Retinal pigment epithelial cell (primary cell): ENCODE measurements at places on chromosomes 13 and 19.

- DNase-seq = no peak
These were observed 150.5 kb upstream of the MIR17HG start for GRCh38 chr13:91196958-91197357.

DNA sequence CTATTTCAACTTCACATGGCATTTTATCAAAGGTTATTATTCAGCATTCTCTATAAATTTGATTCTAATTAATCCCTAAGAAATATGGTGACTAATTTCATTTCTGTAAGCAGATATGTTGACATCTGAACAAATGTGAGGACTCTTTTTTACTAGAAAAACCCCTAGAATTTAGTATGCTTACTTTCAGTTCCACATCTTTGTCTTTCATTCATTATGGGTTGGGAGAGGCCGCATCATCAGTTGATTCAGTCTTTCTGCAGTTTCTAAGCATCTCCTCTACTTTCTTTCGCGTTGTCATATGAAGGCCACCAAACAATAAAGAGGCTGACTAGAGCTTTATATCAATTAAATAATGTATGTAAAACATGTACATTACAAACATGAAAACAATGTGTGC lies 55.4 kb upstream of the MTIF3 start:
- DNase-seq = no peak

DNA sequence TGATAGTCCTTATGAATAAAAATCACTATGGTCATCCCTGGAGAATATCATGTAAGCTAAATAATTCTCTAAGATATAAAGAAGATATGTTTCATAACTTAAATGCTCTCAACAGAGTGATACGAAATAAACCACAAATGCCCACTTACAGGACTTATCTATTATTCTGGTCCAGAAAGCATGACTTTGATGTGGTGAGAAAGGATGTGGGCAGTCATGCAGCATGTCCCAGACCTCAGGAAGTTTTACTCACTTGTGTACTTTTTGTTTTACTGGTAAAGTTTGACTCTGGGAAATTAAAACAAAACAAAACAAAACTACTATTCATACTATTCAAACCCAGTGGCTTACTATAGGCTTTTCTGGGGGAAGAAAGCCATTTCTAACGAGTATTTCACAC lies 483.2 kb upstream of the SLITRK6 start:
- peak; percentile 48 for DNase-seq

- peak; percentile 100 for DNase-seq
These were observed 43.5 kb upstream of the NPAS1 start for GRCh38 chr19:46975925-46976782.

GRCh38 chr13:77033717-77034302 lies 6.9 kb upstream of the FBXL3 start:
- no peak for DNase-seq

DNA sequence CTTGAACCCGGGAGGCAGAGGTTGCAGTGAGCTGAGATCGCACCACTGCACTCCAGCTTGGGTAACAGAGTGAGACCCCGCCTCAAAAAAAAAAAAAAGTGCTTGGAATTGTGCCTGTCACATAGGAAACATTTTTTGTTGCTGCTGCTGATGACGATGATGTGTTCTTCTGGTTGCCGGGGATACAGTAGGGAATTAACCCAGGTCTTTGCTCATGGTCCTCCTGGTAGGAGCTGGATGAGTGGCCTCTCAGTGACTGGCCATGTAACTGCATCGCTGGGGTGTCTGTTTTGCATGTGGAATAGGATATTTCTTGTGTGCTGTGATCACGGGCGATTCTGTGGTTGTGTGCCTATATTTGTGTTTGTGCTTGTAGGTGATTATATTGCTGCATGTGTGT lies 4.7 kb upstream of the CNFN start:
- DNase-seq = no peak

- no peak for DNase-seq
These were observed 151.2 kb downstream of the DIAPH3 start for GRCh38 chr13:60012488-60012887.

GRCh38 chr19:11179716-11180297 lies 17.5 kb downstream of the KANK2 start:
- no peak for DNase-seq

DNA sequence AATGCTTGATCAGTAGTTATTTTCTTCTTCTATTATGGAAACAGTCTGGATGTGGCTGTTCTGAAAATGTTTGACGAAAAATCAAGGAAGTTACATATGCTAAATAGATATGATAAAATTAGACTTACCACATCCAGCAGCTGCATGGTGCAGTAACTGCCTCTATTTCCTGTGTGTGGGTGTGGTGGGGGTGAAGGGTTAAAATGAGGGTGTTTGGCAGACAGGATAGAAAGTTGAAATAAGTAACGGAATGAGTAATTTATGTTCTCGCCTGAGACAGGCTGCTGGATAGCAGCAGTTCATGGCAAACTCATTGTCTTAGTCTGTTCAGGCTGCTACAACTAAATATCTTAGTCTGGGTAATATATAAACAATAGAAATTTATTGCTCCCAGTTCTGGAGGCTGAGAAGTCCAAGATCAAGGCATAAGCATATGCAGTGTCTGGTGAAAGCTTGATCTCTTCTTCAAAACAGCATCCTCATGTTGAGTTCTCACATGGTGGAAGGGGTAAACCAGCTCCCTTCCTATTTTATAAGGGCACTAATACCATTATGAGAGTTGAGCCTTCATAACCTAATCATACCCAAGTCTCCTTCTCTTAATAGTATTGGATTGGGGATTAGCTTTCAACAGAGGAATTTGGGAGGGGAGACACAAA lies 1248.9 kb downstream of the SLITRK5 start:
- no peak for DNase-seq

GRCh38 chr13:49516467-49516866 lies 20.7 kb downstream of the PHF11 start:
- no peak for DNase-seq

DNA sequence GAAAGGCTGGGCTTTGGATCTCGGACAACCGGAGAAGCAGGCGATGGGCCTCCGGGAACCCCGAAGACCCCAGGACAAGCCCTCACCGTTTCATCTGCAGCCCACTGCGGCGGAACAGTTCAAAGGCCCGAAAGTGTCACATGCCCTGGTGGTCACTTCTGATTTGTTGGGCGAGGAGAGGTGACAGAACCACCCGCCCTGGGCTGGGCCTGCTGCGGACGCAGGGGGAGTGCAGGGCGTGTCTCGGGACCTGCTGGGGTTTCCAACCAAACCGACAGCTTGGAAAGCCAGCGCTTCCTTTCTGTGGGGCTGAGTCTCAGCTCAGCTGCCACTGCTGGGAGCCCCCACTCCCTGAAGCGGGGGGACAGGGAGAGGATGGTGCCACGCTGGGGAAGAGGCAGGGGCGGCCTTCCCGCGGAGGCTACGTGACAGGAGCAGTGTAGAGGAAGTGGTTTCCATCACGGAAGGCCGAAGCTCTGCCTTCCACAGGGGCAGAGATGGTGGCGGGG lies 22.8 kb upstream of the ZBTB7A start:
- no peak for DNase-seq

GRCh38 chr13:61891401-61891800 lies 475.8 kb upstream of the PCDH20 start:
- no peak for DNase-seq

- DNase-seq = no peak
These were observed at the start of gene FUT2 for GRCh38 chr19:48695743-48696352. Gene FUT2, plus strand, starts transcription at chr19:48695971. Its CDS starts 6,986 bp downstream, at chr19:48702957.

GRCh38 chr13:104831831-104832230 lies 1703.6 kb downstream of the EFNB2 start:
- no peak for DNase-seq

DNA sequence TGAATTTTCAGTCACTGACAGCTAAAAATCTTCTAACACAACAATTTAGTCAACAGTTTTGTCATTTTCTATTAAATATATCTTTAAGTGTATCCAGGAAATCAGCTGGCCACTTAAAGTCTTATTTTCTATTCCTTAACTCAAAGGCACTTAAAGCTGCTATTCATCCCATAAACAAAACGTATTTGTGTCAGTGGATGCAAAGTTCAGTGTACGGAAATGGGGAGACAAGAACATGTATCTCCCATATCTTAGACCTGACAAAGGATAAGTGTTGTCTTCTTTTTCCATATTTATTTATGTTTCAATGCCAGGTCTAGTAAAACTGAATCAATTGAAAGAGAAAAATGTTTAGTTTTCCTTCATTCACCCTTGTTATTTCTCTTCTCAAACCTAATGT lies 409.8 kb upstream of the KLHL1 start:
- DNase-seq = no peak

GRCh38 chr13:106415971-106416370 lies 119.5 kb downstream of the EFNB2 start:
- DNase-seq = no peak

GRCh38 chr19:17041976-17042375 lies 15.4 kb upstream of the CPAMD8 start:
- DNase-seq = no peak

DNA sequence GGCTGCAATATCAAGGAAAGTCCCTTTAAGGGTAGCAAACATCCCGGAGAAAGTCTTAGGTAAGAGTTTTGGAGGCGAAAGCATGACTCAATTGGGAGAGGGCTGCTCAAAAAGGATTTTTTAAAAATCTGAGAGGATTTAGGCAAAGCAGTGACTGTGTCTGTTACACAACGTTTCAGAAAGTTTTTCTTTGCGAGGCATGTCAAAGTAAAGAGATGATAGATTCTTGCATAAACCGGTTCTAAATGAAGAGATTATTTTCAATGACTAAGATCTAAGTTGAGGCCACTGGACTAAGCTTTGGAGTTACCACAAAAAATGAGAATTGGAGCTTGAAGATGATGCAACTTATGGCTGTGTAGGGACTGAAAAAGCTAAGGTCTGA lies 43.7 kb upstream of the ENOX1 start:
- DNase-seq = no peak

- DNase-seq = peak; percentile 23
These were observed 3.0 kb downstream of the ATP1A3 start for GRCh38 chr19:41991025-41991424.

- DNase-seq = no peak
These were observed 164.9 kb upstream of the CSNK1A1L start for GRCh38 chr13:37270226-37271001.

DNA sequence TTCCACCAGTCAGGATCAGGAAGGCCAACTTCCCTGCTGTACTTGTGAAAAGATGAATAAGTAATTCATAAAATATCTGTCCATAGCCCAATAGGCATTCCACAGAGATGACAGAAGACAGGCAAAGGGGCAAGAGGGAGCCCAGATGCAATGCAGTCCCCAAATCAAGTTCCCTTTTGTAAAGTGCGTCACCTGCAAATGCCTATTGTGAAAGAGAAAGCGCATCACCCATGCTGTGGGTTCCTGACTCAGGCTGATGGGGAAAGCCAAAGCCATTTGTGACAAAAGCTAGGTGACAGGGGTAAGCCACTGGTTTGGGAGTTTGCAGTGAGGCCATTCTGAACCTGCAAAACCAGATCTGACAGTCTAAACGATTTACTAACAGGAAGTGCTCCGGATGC lies 157.5 kb upstream of the ZNF536 start:
- DNase-seq = no peak
